ENCODE measurements at places on chromosomes 5 and 9.

GRCh38 chr9:14083366-14083765 lies 230.6 kb downstream of the NFIB start:
- DNase-seq = no peak

DNA sequence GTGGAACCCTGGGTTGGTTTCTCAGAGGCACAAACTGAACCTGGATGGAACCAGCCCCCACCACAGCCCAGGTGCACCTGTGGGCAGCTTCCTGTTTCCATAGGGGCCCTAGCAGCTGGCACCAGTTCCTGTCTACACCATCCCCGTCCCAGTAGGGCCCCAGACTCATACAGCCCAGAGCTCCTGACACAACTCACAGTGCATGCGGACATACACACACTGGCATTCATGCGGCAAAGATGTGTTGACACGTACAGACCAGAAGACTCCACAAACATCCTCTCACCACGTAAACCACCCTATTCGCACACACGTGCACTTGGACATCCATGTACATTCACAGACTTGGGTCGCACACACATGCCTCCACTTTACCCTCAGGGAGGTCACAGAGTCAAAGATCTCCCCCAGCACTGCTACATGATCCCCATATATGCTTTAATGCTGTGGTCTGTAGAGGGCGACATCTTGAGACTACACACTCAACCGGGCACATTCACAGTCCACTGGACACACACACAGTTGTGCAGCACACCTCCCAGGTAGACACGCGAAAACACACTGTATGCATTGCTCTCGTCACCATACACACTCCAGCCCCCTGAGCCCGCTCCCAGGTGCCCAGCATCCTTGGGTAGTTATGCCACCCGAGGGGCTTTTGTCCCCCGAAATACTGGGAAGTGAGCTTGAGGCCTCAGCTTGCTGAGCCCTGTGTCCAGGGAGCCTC lies 22.4 kb downstream of the CXXC5 start:
- no peak for DNase-seq

DNA sequence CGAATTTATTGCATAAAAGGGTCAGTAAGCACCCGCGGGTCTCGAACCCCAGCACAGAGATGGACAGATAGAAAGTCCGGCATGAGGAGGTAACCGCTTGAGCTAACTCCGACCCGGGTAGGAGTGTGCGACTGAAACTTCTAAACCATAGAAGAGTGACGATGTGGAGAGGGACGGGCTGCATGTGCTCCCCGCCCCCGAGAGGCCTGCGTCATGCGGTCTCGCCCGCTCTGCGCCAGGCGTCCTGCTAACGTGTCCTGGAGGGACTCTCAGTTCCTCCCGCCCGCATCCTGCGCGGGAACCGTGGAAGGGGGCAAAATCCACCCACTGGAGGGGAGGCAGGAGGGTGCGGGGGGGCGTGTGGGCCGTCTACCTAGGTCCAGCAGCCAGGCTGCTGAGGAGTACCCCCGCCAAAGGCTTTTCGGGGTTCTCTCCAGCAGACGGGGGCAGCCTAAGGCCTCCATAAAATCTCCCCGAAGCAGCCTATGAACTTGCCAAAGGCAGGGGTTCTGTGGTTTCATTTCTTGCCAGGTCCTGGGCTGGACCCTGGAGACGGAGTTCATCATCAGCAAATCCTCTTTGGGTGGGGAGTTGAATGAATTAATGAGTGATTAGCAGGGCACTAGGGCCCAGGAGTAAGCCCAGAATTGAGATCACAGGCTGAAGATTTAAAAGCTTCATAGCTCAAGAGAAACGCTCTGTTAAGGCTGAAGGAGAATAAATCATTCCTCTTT lies 51.9 kb downstream of the TGFBI start:
- peak; percentile 92 for DNase-seq

DNA sequence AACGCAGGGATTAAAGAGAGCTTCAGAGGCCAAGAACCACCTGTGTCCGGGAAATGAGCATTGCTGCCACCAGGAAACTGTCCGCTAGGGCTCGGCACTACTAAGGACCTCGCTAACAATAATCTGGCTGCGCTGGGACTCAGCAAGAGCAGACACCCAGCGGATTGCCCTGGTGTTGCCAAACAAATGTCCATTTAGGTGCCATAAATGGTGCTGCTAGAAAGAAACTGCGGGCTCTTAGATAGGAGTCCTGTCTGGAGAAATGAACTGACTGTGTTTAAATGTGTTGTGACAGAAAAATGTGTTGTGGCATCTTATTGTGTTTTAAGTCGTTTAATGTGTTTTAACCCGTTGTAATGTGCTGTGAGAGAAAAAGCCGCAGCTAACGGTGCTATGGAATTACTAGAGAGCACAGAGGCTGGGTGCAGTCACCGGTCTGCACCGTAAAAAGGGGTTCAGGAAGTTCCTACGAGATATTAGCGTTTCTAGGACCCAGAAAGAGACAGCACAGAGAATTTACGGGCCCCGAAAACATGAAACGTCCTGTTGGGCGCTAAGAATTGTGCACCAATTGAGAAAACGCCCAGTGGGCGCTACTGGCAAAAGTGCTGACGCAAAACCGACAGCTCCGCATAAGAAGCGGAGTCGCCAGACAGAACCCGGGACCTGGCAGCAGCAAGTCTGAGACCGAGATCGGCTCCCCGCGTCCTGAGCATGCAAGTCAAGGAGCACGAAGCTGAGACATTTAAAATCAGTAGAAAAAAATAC lies 90.6 kb downstream of the ANXA2R start:
- peak; percentile 80 for DNase-seq

GRCh38 chr9:115341426-115341825 lies 223.5 kb upstream of the TNC start:
- peak; percentile 69 for DNase-seq

DNA sequence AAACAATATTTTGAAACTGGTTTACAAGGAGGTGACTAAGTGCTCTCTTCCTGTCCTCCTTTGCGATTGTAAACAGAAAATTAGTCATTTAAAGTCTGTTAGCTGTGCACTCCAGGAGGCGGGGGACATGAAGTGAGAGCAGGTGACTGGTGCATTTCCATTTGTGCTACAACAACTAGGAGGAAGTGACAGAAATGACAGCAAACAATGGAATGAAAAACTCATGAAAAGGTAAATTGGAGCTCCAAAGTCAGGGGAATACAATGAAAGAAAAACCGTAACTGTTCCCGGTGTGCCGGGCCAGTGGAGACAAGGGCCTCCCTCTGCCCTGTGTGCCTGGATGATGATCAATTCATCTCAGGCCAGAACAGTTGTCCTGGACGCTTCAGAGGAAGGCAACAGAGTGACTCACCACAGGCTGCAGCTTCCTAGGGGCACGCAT lies 439.9 kb downstream of the GADD45G start:
- DNase-seq = no peak

DNA sequence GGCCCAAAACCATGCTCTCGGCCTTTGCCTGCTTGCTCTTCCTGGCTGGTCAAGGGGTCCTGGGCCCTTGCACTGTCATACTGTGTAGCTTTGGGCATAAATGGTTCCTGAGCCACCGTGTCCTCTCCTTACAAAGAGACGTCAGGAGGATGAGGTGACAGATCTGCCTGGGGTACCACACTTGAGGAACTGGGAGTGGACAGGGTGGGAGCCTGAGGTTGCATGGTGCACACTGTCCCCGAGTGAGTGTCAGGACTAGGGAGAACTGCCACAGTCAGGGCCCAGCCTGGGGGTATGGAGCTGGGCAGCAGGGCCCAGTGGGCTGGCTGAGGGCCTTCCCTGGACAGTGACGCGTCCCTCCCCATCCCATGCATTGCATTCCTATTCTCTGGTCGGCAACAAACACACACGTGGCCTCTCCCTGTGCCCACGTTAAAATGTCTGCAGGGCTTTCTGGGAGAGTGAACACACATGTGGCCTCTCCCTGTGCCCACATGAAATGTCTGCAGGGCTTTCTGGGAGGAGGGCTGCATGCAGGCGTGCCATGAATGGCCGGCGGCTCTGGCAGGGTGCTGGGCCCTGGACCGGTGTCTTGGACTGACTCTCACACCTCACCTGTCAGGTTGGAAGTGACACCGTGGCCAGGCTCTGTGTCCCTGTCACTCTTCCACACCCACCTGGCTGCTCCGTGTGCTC lies 122.1 kb upstream of the COL5A1 start:
- DNase-seq = no peak

DNA sequence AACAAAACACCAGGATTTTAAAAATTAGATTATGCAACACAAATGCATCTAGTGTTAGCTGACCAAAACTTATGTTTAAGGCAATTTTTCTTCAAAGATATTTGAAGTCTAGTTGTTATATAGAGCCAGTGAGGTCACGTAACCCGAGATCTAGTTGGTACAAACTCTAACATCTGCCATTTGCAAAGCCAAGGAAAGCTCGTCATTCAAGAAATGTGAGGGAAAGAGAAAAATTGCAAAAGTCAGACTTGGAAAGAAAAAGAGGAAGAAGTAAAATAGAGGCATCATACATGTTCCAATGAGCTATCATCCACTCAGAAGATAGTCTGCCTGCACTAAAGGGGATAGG lies 293.4 kb upstream of the PUM3 start:
- no peak for DNase-seq

DNA sequence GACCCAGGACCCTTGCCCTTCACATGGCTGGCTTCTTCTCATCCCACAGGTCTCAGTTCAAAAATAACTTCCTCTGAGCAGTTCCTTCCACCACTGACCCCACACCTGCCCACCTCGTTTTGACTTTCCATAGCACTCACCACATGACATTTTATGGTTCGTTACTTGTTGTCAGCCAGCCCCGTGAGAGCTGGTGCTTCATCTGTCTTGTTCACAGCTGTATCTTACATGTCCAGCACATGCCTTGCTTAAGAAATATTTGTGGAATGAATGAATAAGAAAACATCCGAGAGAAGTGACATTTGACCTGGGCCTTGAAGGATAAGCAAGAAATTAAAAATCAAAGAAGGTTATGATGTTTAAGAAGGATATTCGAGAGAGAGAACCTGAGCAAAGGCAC lies 193.9 kb downstream of the RFK start:
- DNase-seq = no peak

GRCh38 chr9:93483497-93483896 lies 30.1 kb upstream of the FAM120AOS start:
- DNase-seq = no peak

- no peak for DNase-seq
These were observed 98.1 kb downstream of the DIRAS2 start for GRCh38 chr9:90544488-90544887.

Data from aorta (tissue), 5 donors.